ENCODE measurements at places on chromosomes 16 and 17. TPM values are rescaled to one million over a fixed set of nuclear protein-coding genes. Genes with fewer than 3 reads are reported as not detected.

GRCh38 chr17:78151514-78152008 lies 5.4 kb downstream of the C17orf99 start:
- H3K36me3 ChIP-seq = no peaks in the 10 kb centered on the region
- peaks cover 83% of the 10 kb centered on the region for H3K4me1 ChIP-seq
- no peaks in the 10 kb centered on the region for H3K27me3 ChIP-seq
- H3K4me3 ChIP-seq = no peak overlapping the region
- DNase-seq = no peak
- H3K27ac ChIP-seq = peak overlapping the region; percentile 73

The SNN gene
- 32.1 TPM for total RNA-seq

DNA sequence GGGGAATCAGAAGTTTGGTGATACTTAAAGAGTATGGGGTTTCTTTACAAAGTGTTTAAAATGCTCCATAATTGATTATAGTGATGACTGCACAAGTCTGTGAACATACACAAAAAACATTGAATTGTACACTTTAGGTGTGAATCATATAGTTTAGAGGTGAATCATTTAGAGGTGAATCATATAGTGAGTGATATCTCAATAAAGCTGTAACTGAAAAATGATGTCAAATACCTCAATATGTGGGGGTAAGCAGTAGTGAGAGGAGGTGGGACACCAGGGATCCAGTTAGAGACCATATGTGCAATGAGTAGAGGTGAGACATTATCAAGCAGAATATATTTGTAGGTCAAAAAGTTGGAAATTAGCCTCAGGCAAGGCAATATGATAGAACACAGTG lies 264.5 kb downstream of the PMP22 start:
- no peak overlapping the region for H3K27ac ChIP-seq
- no peaks in the 10 kb centered on the region for H3K4me1 ChIP-seq
- H3K4me3 ChIP-seq = no peak overlapping the region
- no peaks in the 10 kb centered on the region for H3K27me3 ChIP-seq
- DNase-seq = no peak

GRCh38 chr17:76793775-76794174 lies 55.9 kb downstream of the MFSD11 start:
- no peak for DNase-seq
- H3K4me3 ChIP-seq = no peak overlapping the region
- no peak overlapping the region for H3K27ac ChIP-seq
- no peaks in the 10 kb centered on the region for H3K27me3 ChIP-seq

DNA sequence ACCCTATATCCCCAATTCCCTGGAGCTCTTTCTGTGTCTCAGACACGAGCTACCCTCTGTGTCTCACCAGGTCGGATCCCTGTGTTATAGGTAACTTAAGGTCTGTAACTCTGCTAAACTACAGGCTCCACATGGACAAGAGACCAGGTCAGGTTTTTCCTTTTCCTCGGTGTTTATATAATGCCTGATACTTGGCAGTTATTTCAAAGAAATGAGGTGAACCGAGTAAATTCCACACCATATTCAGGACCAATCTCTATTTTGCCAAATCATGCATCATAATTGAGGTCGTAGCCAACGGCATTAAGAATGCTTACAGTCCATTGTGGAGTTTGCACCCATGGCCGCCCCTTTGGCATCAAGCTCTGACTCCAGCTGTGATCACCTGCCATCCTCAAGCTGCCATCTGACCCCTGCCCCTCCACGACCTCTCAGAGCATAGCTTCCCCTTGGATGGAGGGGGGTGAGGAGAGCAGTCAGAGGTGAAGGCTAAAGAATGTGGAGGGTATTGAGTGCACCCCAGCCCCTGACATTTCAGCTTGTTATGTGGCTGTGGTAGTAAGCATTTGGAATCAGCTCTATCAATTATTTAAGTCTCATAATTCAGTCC lies 434.7 kb upstream of the RBFOX1 start:
- H3K27me3 ChIP-seq = no peaks in the 10 kb centered on the region
- no peaks in the 10 kb centered on the region for H3K36me3 ChIP-seq
- H3K4me3 ChIP-seq = no peak overlapping the region
- no peak for DNase-seq
- no peak overlapping the region for H3K27ac ChIP-seq

The KRTAP4-1 gene
- not detected for total RNA-seq

All from activated B cell treated with CpG ODN at 0.5 μM for 24 hours (primary cell).